ENCODE measurements at places on chromosomes 5 and 9. TPM values are rescaled to one million over a fixed set of nuclear protein-coding genes. Genes with fewer than 3 reads are reported as not detected.

CATSPER3 gene
- 0.44 TPM for total RNA-seq

SAPCD2 gene
- 0.12 TPM for total RNA-seq

PCDHA5 gene
- not detected for total RNA-seq

ENTREP1 gene
- 16.2 TPM for total RNA-seq

WNK2 gene
- 132 TPM for total RNA-seq

RAB14 gene
- total RNA-seq: 27.8 TPM

NOTCH1 gene
- total RNA-seq: 14.2 TPM

PCA3 gene
- not detected for total RNA-seq

- H3K27ac ChIP-seq: no peak overlapping the region
- H3K27me3 ChIP-seq: no peaks in the 10 kb centered on the region
- H3K36me3 ChIP-seq: no peaks in the 10 kb centered on the region
- DNase-seq: no peak
These were observed 556.3 kb downstream of the PDE4D start for GRCh38 chr5:59337240-59337639.

DNA sequence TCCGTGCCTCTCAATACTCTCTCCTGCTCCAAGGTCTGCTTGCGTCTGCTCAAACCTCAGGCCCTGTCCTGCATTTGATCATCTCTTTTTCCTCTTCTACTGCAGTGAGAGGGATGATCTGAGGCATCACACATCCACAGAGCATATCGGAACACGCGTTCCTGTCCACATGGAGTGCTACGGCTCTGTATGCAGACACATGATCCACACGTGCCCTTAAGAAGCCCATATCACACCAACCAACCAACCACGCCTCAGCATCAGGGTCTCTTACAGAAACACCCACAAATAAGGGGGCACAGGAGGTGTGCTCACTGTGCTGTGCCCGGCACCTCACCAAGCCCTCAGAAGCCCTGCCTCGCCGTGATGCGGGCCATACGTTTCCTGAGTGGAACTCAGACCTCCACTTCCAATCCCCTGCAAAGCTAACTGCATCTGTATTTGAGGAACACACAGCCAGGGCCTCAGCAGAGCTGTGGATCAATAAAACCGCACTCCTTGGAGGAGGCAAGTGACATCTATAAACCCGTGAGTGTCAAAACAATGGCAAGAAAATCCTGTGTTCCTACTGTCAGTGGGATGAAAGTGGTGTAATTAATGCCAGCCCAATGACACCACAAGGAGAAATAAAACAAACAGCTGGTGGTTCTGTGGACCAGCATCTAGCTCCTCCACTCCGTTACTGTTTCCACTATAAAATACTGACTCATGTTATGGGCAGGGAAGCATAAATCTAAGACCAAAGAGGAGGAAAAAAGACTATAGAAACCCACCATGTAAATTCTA lies 40.4 kb downstream of the AK8 start:
- H3K4me3 ChIP-seq: no peak overlapping the region
- no peaks in the 10 kb centered on the region for H3K27me3 ChIP-seq
- no peak for DNase-seq
- H3K4me1 ChIP-seq: no peaks in the 10 kb centered on the region

- no peaks in the 10 kb centered on the region for H3K36me3 ChIP-seq
- no peak overlapping the region for H3K27ac ChIP-seq
- DNase-seq: no peak
- H3K4me1 ChIP-seq: no peaks in the 10 kb centered on the region
These were observed 33.2 kb upstream of the PCDHB1 start for GRCh38 chr5:141017943-141018342.

GRCh38 chr5:32612134-32612888 lies 27.0 kb downstream of the SUB1 start:
- no peaks in the 10 kb centered on the region for H3K36me3 ChIP-seq
- no peaks in the 10 kb centered on the region for H3K4me1 ChIP-seq
- no peak overlapping the region for H3K4me3 ChIP-seq
- no peak for DNase-seq

GRCh38 chr5:79133657-79134451 lies 22.2 kb downstream of the BHMT start:
- peak overlapping the region; percentile 32 for H3K4me3 ChIP-seq
- no peaks in the 10 kb centered on the region for H3K36me3 ChIP-seq
- H3K27ac ChIP-seq: peak overlapping the region; percentile 53
- no peaks in the 10 kb centered on the region for H3K4me1 ChIP-seq

Data from right atrium auricular region (tissue), 2 donors.